Activated naive CD4-positive, alpha-beta T cell treated with anti-CD3 and anti-CD28 coated beads, Interleukin-2, amount 50 U/mL, for 16 hours (primary cell): ENCODE measurements at places on chromosomes 4 and X.
A peak's percentile ranks its signal among the peaks of the same experiment; 100 is the strongest.

- DNase-seq, result no peak
Measured at GRCh38 chr4:157898836-157899605, 273.8 kb downstream of the GASK1B start.

DNA sequence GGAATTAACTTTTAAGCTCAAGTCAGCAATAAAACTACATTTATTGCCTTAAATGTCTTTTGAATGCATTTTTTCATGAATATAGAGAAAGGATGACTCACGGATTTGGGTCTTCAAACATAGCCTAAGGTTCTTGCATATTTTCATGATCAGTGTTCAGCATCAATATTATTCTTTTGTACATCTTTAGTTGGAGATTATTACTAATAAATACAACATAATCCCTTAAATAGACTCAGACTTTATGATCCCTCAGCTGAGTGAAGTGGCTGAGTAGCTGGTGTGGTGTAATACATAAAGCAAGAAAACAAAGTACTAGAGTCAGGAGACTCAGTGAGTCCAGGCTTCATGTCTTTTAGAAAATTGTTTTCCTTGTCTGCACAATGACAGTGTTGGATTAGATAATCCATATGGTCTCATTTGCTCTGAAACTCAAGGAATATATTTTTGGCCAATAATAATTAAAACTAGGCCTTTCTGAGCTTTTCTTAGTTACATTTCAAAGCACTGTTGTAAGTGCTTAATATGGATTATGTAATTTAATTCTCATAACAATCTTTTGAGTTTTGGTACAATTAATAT, 78.3 kb upstream of the UNC5C start:
- no peak for DNase-seq

- DNase-seq, result no peak
Measured at GRCh38 chrX:124354648-124355047, 8.3 kb downstream of the SH2D1A start.

GRCh38 chr4:39987485-39987884, 9.8 kb upstream of the PDS5A start:
- no peak for DNase-seq

DNA sequence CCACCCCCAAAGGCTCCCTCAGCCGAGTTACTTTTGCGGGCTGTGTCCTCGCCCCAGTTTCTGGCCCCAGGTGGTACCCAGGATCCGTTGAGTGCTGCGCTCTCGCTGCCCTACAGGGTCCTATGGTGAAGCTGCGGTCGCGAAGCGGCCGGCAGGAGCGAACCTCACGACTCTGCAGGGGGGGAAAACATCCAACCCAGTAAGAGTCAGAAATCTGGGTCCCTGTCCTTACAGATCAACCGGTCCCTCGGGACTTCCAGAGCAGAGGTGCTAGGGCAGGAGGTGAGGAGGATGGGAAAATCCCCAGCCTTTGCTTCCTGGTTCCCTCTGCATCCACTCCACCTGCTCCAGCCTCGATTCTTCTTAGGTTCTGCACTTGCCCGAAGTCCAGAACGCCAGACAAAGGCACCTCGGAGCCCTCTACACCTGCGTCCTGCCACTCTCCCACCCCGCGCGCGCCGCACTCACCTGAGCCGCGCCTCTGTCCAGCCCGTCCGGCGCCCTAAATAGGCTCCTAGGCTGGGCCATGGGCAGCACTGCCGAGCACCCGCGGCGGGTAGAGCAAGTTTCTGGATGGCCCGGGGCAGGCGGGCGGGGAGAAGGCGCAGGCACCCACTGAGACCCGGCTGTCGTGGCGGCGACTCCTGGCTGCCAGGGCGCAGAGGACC, at the start of gene HS3ST1:
HS3ST1 (minus strand) TSS at position 664 of the 668 bp plus-strand sequence. CDS start 28,889 bp downstream, outside the sequence.
- DNase-seq, result peak; percentile 14
